ENCODE measurements at places on chromosomes 13 and 19. TPM values are rescaled to one million over a fixed set of nuclear protein-coding genes. Genes with fewer than 3 reads are reported as not detected.

The IFI30 gene
- total RNA-seq: 29.0 TPM

The A1BG gene
- 1.3 TPM for total RNA-seq

The PCDH20 gene
- total RNA-seq: under 0.01 TPM

The RFPL4AL1 gene
- not detected for total RNA-seq

The KCNN1 gene
- total RNA-seq: under 0.01 TPM

The CD33 gene
- total RNA-seq: not detected

The NMRK2 gene
- total RNA-seq: not detected

The CEACAM6 gene
- total RNA-seq: not detected

The ZNF443 gene
- total RNA-seq: 3.5 TPM

The HIF3A gene
- 0.64 TPM for total RNA-seq

The TEX26 gene
- under 0.01 TPM for total RNA-seq

The OPA3 gene
- total RNA-seq: 8.2 TPM

- no peak for DNase-seq
Measured at GRCh38 chr13:102933122-102933521, 87.3 kb downstream of the ERCC5 start.

- DNase-seq: peak; percentile 61
Measured at GRCh38 chr19:44608391-44608821, 5.0 kb upstream of the IGSF23 start.

DNA sequence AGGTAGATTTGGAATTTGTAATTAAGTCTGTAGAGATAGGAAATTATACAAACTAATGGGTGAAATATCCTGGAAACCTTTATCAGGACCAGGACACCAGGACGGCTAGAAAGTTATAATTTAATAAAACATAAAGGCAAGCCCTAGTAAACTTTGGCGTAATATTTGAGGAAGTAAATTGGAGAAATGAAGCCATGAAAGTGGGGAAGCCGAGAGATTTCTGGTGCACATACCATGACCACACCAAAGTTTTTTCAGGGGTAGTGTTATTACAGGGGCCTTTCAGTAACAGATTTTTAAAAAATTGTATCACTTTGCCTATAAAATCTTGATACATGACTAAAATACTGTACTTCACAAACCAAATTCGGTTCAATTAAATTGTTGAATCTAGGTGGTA is 54.7 kb upstream of the URAD start:
- DNase-seq: no peak

DNA sequence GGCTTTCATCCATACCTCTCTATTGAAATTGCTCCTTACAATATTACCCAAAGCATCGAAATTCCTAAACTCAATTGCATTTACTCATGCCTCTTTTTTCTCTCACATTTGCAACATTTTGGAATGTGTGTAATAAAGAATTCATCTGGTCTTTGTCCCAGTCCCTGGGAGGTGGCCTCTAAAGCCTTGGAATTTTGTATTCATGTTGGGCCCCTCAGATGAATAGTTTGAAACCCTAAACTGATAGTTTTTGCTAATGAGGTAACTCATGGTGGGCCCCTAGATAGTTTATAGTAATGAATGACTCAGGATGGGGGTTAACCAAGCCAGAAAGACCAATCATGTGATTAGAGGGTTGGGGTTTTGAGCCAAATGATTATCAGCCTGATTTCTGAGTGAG is 490.4 kb downstream of the DIAPH3 start:
- DNase-seq: no peak

- DNase-seq: no peak
Measured at GRCh38 chr19:23855676-23856075, 59.0 kb upstream of the ZNF726 start.

GRCh38 chr13:21427741-21428140 is 31.4 kb downstream of the ZDHHC20 start:
- DNase-seq: no peak

- DNase-seq: no peak
Measured at GRCh38 chr19:30070968-30071632, 129.1 kb downstream of the URI1 start.

- DNase-seq: no peak
Measured at GRCh38 chr19:48258350-48258749, 2.6 kb upstream of the CARD8 start.

- DNase-seq: peak; percentile 22
Measured at GRCh38 chr13:71828117-71828516, 38.9 kb downstream of the DACH1 start.

GRCh38 chr13:94192431-94192975 is 287.0 kb downstream of the DCT start:
- peak; percentile 39 for DNase-seq

DNA sequence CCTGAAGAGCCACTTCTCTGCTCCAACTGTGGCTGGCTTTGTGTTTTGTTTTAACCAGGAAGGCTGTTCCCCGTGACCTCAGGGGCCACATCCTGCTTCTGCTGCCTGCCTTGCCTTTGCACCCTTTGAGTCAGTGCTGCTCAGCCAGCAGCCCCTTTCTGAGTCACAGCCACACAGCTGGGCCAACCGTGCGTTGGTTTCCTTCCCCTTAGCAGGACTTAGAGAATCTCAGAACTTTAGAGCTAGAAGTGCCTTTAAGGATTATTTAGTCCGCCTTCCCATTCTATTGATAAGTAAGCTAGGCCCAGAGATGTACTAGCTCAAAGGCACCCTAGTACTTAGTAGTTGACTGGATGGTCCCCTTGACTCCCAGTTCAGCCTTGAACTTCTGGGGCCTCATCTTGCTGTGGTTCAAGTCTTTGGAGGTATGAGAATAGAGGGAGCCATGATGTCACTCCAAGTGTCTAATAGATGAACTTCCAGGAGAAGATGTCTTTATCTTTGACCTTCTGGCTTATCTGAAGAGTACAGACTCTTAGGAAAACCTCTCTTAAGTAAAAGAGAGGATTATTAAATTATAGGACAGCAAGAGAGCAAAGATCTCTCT is 8.0 kb downstream of the RGCC start:
- peak; percentile 65 for DNase-seq

DNA sequence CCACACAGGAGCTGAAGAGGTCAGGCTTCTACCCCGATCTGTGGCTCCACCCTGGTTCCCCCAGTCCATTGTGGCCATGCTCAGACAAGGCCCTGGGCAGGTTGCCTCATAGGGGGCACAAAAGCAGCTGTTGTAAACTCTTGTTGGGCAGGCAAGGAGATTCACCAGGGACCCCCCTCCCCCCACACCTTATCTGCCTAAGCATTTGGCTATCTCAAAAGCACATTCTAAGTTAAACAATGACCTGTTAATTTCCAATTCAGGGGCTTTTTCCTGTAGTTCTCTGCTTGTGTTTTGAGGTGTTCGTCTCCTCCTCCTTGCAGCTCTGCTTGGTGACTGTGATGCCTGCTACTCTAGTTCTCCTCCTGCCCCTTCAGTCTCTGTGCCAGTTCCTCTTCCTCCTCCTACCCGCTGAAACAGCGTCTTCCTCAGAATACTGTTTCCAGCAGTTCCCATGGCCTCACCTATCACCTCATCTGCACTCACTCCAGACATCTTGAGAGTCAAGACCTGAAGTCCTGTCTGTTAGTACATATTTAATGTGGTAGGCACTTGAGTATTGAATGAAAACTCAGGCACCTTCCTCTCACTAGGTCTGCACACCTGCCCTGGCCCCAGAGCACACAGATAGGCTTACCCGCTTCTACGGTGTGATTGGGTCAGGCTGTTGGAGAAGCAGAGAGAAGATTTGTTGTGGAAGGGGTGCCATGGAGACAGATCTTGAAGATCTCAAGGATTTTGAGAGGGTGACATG is 31.7 kb downstream of the SPATA13 start:
- no peak for DNase-seq

DNA sequence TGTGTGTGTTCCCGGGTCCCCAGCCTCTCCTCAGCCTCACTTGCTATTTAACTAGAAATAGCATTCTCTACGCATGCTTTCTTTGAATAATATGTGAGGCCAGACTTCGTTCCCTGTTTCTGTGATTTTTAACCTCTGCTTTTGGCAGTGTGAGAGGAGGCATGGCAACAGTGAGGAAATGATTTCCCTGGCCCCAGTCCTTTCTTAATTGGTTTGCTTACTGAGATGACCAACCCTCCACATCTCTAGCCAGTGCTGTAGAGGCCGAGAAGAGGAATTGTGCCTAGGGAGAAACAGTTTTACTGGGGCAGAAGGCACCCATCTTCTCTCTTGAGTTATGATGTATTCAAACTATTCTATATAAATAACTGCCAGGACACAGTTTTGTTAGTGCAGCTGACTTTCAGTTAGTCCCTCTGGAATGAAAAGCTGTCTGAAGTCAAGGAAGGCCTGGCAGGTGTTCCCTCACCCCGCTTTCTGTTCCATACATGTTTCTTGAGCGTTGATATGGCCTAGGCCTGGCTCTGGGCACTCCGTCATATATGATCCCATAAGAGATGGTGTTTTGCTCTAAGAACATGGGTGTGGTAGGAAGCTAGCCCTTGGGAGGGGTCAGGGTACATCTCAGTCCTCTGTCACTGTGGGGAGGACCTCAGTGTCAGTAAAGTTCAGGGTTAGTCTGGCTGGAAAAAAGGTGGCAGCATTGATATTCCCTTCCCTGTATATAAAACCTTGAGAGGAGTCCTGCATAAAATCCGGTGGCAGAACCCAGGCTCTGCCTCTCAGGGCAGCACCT is 73.7 kb upstream of the NPAS1 start:
- DNase-seq: no peak

DNA sequence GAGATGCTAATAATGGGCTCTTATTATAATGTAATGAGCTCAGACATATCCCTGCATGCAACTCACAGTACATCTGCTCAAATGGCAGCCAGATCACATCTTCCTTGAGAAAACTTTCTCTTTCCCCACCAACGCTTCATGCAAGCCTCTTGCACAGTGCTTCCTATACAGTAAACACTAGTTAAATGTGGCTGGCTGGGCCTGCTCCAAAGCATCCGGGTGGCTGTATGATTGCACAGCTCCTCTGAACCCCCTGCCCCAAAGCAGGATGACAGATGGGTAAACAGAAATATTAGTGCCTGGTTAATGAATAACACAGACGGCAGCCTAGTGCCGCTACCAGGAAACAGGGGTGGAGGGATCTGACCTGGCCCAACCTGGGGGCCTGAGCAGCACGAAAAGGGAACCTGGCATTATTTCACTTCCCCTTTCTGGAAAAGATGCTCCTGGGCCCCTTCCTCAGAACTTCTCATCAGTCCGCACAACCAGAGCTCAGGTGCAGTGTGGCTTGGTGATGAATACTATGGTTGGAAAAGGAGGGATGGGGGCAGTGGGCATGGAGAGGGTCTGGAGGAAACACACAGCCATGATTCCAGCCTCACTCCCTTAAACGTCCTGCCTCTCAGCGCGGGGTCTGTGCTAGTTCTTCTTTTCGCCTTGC is 10.8 kb downstream of the FFAR2 start:
- no peak for DNase-seq

DNA sequence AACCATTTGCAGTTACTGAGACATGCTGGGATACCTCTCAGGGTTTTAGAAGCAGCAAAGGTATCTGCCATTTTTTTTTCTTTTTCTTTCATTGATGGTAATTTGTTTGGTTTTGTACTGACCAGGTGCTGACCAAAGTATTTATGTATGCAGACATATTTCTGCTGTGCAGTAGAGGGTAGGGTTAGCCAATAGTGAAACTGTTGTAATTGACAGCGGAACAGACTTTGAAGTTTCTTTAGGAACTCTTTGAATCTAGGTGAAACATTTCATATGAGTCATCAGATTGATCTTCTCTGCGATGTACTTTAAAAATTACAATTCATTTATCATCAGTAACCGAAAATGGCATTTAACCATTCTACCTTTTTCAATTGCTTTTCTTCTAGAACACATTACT is 63.0 kb downstream of the ITGBL1 start:
- DNase-seq: no peak

GRCh38 chr13:95075506-95075905 is 225.7 kb downstream of the ABCC4 start:
- no peak for DNase-seq

- no peak for DNase-seq
Measured at GRCh38 chr19:866769-867300, 7.4 kb downstream of the CFD start.

DNA sequence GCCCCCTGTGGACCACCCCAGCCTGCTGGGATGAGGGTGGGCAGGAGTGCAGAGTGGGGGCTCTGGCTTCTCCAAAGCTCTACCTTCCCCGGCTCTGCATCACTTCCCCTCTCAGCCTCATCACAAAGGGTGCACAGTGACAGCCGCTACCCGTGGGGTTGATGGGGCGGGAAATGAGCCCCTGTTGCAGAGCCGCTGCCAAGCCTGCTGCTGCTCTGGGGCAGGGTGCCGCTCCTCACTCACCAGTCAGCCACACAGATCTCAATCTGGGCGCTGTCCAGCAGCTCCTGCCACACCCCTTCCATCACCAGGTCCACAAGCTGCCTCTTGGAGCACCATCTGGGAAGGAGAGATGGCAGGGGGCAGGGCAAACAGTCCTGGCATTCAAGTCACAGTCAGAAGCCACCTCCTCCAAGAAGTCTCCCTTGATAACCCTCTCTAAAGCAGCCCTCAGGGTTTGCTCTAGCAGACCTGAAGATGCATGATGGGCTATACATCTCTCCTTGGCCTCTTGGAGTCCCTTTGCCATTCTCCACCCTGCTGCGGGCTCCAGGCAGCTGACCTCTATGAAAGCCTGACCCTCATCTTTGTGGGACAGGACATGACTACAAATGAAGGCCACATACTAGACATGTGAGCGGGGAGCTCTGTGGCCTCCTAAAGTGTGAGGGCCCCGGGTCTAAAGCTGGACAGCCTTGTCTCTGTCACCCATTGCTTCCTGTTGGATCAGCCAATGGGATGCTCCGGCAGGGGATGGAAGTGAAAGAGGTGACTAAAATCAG is 15.7 kb downstream of the MRPS12 start:
- no peak for DNase-seq

GRCh38 chr13:41693434-41693833 is 236.1 kb downstream of the RGCC start:
- no peak for DNase-seq

DNA sequence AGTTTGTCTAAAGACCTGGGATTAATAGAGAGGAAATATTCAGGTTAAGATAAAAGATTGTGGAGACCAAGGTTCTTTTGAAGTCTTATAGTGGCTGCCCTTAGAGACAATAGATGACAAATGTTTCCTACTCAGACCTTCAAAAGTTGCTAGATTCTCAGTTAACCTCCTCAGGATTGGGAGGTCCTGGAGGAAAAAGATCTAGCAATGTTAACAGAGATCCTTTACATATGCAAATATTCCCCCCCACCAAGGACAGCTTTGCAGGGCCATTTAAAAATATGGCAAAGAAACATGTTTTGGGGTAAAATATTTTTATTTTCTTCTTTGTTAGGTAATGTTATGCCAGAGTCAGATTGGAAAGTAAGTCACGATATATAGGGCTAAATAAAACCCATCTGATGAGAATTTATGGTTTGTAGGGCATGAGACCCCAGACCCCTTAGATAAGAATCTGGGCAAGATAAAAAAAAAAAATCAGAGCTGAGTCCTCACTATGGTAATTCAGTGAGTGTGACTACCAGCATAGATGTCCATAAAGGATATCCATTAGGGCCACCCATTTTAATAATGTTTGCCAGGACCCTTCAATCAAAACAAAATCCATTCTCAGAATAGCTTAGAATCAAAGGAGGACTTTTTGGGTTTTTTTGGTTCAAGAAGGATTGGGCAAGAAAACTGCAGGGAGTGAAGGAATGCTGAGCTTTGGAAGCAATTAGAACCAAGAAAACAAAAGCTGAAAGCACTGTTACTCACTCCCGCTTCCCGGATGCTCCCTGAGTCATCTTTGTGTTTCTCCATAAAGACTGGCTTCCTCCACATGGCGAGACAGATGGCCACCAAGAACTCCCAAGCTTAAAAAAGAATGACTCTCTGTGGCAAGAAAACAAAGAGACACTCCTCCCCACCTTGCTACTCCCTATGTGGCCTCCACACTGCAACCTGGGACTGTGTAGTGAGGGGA is 28.2 kb downstream of the VSTM1 start:
- peak; percentile 87 for DNase-seq

Measured in fibroblast of villous mesenchyme (primary cell).